ENCODE measurements at places on chromosomes 4 and X.

GRCh38 chrX:104670051-104670450 lies 104.1 kb downstream of the IL1RAPL2 start:
- DNase-seq = no peak

DNA sequence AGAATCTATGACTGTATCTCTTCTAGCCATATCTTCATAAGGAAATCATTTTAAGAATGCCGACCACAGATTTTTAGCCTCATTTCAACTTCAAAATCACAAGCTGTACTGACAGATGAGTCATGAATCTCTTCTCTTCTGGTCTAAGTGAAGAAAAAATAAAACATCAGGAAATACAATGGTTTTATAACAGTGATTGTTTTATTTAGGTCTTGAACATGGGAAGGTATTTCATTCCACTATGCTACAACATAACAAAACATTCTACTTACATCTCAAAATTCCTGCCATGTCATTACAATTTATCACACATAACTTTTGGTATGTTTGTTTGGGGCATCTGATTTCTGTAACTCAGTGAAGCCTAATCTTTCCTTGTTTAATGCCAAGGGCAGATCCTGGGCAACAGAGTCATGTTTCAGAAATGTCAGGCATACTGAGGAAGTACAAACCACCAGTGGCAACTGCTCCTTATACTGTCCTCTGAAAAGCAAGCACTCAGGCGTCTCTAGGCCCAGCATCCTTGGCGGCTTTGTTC lies 325.0 kb downstream of the PDHA2 start:
- DNase-seq = no peak

GRCh38 chr4:113574636-113575103 lies 186.9 kb downstream of the CAMK2D start:
- DNase-seq = no peak

DNA sequence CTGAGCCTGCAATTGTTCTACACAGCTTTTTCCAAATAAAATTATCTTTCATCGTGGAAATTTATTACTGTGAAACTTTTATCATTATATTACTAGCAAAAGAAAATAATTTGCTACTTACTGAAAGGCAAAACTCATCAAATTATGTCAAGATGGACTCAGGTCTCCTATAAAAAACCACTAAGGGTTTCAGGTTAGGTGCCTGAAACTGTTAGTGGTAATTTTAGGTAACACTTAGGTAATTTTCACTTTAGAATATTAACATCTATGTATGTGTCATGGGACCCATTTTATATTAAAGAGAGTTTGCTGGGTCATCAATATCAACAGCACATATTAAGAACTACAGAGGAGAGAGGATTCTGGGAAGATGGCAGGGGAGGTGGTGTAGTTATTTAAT lies 651.5 kb downstream of the CENPC start:
- no peak for DNase-seq

- no peak for DNase-seq
Observed at GRCh38 chr4:1751919-1752283, 30.6 kb downstream of the TACC3 start.

- no peak for DNase-seq
Observed at GRCh38 chrX:19592952-19593351, 77.6 kb upstream of the MAP3K15 start.

DNA sequence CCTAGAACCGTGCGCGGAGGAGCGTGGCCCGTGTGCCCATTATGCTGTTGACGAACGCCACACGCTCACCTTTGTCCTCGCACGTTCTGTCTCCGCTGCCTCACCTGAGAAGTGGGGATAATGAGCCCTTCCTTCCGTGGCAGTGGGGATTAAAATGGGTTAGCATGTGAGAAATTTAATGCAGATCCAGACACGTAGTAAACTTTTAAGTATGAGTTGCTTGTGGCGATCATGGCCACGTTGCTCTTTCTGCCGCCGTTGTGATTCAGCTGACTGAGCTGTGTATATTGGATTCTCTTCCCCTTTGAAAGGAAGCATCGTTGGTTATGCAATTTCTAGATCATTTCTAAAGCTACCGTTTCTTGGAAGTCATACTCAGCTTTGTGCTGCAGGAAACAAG lies 16.5 kb downstream of the TBC1D14 start:
- DNase-seq = no peak

GRCh38 chr4:157983300-157983699 lies 189.5 kb downstream of the GASK1B start:
- no peak for DNase-seq

GRCh38 chr4:159341522-159341921 lies 238.6 kb downstream of the RAPGEF2 start:
- DNase-seq = no peak
